ENCODE measurements at places on chromosomes 3 and 15.

DNA sequence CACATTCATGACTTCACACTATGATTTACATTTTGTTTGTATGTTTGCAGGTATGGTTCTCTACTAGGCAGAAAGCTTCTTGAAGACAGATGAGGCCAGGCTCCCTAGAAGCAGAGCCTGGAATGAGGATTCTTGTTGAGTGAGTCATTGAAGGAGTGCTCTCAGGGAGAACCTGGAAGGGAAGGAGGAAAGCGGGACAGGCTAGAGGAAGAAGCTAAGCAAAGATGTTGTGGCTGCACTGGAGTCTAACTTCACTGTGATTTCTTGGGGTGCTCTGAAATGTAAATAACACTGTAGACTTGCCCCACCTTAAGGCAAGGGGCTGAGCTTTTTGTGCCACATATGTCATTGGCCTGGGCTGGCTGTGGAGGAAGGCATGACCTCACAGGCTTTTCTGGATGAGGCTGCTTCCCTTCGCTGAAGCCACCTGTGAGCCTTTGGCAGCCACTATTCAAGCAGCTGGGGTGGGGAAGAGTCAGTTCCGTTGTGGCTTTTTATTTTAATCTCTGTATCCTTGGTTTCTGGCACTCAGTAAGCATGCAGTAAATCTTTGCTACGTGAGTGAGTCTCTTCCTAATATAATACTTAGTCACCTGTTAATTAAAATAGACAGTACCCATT, 307.3 kb downstream of the SV2B start:
- peak; percentile 23 for DNase-seq

DNA sequence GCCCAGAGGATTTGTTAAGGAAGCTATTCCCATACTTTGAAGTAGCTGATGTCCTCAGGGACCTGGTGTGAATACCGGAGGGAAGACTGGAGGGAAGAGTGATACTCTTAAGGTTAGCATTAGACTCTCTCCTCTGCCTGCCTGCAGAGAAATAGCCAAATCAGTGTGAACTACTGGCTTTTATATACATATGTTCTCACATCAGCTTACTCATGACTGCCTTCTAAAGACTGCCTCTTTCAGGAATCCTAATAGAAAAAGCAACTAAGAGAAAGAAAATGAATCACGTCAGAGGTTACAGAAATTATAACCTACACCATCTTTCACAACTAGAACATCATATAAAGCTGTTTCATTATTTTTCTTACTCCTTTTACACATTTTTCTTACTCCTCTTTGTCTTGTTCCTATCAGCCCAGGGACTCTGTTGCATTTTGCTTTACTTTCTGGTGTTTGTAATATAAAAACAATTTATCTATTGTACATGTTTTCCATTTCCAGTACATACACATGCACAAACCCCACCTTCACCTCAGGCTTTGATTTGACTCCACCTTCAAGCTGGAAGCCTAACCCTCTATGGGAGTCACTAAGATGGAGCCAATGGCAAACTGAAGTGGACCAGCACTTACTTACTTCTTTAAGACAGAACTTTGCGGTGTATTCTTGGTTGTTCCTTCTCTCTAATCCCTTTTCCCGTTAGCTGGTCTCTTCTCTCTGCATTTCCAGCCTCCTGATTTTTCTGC, 257.7 kb upstream of the UBE2E1 start:
- DNase-seq, result no peak

- DNase-seq, result peak; percentile 50
Observed at GRCh38 chr15:91572110-91572509, 281.4 kb upstream of the SLCO3A1 start.

GRCh38 chr3:107675233-107675900, 152.6 kb downstream of the BBX start:
- no peak for DNase-seq

DNA sequence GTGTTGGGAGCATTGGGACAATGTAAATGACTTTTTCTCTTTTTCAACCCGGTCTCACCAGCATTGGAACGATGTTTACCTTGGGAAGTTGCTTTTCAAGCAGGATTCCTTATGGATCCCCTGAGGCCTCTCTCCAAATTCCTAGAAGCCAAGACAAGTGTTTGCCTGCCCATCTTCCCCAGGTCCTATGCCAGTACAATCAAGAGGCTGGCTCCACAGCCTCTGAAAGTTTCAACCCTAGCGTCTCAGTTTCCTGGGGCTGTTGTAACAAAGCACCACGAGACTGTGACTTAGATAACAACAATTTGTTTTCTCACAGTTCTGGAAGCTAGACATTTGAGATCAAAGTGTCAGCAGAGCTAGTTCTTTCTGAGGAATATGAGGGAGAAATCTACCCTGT, 347.2 kb upstream of the UMPS start:
- DNase-seq, result peak; percentile 3

GRCh38 chr3:160376681-160377080, 22.3 kb downstream of the IFT80 start:
- peak; percentile 86 for DNase-seq

DNA sequence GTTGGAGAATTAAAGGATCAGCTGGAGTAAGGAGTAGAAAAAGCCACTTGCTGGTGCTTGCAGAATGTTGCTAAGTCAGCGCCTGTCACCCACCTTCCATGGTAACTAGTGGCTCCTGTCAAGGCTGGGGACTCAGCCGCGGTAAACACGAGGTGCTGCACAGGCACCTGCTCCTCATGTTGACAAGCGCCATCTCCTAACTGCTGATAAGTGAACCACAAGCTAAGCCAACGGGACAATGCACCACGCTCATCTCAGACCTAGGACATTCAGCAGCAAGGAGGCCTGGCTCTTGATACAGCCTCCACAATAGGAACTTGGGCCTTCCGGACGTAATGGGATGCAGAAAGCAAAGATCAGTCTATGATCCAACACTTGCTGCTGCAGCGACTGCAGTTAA, 264.4 kb downstream of the OCA2 start:
- DNase-seq, result no peak
